Uterus (tissue), 4 donors: ENCODE measurements at places on chromosomes 4 and X. TPM values are rescaled to one million over a fixed set of nuclear protein-coding genes. Genes with fewer than 3 reads are reported as not detected.

DNA sequence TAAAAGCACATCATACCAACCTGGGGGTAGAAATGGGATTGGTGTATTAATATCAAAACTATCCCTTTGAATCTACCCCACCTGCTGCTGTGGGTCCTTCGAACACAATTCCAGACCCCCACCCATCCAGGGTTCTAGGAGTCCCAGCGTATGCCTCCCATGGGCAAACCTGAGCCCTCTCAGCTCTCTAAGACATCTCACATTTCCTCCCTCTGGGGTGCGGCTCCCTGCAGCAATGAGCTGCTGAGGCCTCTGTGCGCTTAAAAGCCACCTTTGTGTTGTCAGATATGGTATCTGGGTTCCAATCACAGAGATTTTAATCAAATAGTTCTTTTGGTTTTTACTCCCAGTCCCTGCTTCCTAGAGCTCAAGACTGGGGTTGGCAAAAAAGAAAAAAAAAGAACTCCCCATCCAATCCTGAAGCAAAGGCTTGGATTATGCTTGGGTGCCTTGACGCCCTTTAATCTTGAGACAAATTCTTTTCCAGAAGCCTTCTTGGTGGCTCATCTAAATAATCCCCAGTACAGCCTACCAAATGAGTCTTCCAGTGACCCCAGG lies 37.5 kb upstream of the NOCT start:
- no peak overlapping the region for H3K4me3 ChIP-seq
- H3K4me1 ChIP-seq, result no peaks in the 10 kb centered on the region
- H3K27ac ChIP-seq, result no peak overlapping the region

- no peaks in the 10 kb centered on the region for H3K4me1 ChIP-seq
- H3K27me3 ChIP-seq, result no peaks in the 10 kb centered on the region
- H3K27ac ChIP-seq, result no peak overlapping the region
- no peak for DNase-seq
- H3K36me3 ChIP-seq, result no peaks in the 10 kb centered on the region
Observed at GRCh38 chr4:44928785-44929184, 202.4 kb upstream of the GNPDA2 start.

GRCh38 chrX:123869488-123869887 lies 9.6 kb downstream of the XIAP start:
- DNase-seq, result no peak
- H3K4me1 ChIP-seq, result no peaks in the 10 kb centered on the region
- no peak overlapping the region for H3K27ac ChIP-seq
- H3K4me3 ChIP-seq, result no peak overlapping the region

- peak; percentile 58 for DNase-seq
- no peaks in the 10 kb centered on the region for H3K4me1 ChIP-seq
- peak within 1 kb of the TSS; percentile 98 for H3K27ac ChIP-seq
- H3K4me3 ChIP-seq, result peak within 1 kb of the TSS; percentile 90
Observed at GRCh38 chrX:47232803-47233332, at the start of gene USP11. Gene USP11 (plus strand): TSS chrX:47233009. CDS start chrX:47233044, 35 bp downstream.

- no peak overlapping the region for H3K27ac ChIP-seq
- no peak overlapping the region for H3K4me3 ChIP-seq
- H3K27me3 ChIP-seq, result no peaks in the 10 kb centered on the region
- H3K4me1 ChIP-seq, result no peaks in the 10 kb centered on the region
Observed at GRCh38 chr4:32560306-32560705, 1840.1 kb downstream of the PCDH7 start.

DNA sequence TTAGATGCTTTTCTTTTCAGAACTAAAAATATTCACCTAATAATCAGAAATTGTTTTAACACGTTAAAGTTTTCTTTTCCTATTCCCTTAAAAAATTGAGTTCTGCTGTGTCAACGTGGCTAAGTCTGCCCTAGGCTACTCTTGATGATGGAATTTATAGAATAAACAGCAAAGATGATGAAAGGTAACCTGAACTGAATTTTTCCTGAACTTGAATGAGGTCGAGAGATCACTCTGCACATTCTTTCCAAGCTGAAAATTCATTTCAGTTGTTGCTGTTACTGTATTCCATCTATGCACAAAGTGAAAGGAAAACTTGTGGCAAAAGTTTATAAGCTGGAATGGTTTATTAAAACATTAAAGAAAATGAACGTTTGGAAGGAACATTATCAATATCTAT lies 245.9 kb upstream of the GIMD1 start:
- H3K4me3 ChIP-seq, result no peak overlapping the region
- no peaks in the 10 kb centered on the region for H3K27me3 ChIP-seq
- H3K36me3 ChIP-seq, result no peaks in the 10 kb centered on the region
- no peak overlapping the region for H3K27ac ChIP-seq
- DNase-seq, result no peak
- no peaks in the 10 kb centered on the region for H3K4me1 ChIP-seq

GRCh38 chr4:123257591-123257990 lies 139.0 kb upstream of the SPRY1 start:
- DNase-seq, result no peak
- H3K4me1 ChIP-seq, result no peaks in the 10 kb centered on the region
- H3K27ac ChIP-seq, result no peak overlapping the region
- H3K27me3 ChIP-seq, result no peaks in the 10 kb centered on the region
- no peaks in the 10 kb centered on the region for H3K36me3 ChIP-seq
- H3K4me3 ChIP-seq, result no peak overlapping the region

GRCh38 chr4:37068580-37068979 lies 176.0 kb upstream of the NWD2 start:
- no peaks in the 10 kb centered on the region for H3K4me1 ChIP-seq
- no peak for DNase-seq
- no peak overlapping the region for H3K4me3 ChIP-seq
- H3K27ac ChIP-seq, result no peak overlapping the region

Gene RAB41
- not detected for total RNA-seq

Gene TRAM1L1
- 13.5 TPM for total RNA-seq

Gene POF1B
- 1.6 TPM for total RNA-seq

Gene NPNT
- 23.3 TPM for total RNA-seq
